Activated CD8-positive, alpha-beta memory T cell treated with anti-CD3 and anti-CD28 coated beads for 24 hours (primary cell): ENCODE measurements at places on chromosomes 13 and 19.

- DNase-seq = peak; percentile 87
Measured at GRCh38 chr19:1855040-1855827, 7.0 kb upstream of the REXO1 start.

DNA sequence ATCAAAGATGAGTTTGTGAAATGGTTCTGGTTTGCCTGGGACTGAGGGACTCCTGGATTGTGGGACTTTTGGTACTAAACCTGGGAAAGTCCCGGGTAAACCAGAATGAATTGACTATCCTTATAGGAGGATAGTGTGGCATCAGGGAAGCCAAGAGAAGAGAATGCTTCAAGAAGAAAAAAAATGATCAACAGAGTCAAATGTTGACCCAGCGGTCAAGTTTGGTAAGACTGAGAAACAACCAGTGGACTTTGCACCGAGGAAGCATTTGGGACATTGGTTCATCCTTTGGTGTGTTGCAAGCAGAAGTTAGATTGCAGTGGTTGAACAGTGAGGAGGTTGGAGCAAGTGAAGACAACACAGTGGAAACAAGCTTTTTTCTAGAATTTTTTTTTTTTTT lies 33.5 kb downstream of the CLEC17A start:
- DNase-seq = no peak

- DNase-seq = no peak
Measured at GRCh38 chr13:103451656-103452055, 385.4 kb upstream of the SLC10A2 start.

- DNase-seq = no peak
Measured at GRCh38 chr13:113943821-113944565, 29.9 kb downstream of the C13orf46 start.

DNA sequence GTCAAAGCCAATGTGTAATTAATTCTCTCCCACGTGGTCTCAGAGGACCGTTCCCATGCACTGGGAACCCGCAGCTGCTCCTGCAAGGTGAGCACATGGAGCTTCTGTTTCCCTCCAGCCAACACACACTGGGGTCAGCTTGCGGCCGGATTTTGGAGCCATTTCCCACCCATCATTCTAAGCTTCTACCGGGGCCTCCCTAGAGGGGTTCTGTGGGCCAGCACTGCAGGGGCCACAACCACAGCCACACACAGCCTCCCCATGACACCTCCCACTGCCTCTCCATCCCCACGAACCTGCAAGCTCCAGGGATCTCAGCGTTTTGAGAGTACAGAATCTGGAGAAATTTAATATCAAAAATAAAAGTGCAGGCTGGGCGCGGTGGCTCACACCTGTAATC lies 120.7 kb upstream of the SOX1 start:
- DNase-seq = peak; percentile 33

GRCh38 chr13:29572575-29572974 lies 22.9 kb downstream of the SLC7A1 start:
- no peak for DNase-seq

DNA sequence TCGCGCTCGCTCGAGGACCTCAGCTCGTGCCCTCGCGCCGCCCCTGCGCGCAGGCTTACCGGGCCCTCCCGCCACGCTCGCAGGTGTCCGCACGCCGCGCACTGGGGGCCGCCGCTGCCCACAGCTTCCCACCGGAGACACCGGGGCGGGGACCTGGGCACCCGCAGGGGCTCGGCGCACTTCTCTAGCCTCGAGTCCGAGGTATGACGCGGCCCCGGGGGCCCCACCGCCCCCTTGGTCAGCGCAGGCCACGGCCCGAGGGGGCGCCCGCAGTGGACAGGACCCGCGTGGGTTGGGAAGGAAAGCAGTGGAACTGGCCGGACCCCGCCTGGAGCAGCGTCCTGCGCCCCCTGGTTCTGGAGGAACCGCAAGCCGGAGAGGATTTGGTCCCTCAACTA lies 2.1 kb upstream of the GRWD1 start:
- DNase-seq = no peak

DNA sequence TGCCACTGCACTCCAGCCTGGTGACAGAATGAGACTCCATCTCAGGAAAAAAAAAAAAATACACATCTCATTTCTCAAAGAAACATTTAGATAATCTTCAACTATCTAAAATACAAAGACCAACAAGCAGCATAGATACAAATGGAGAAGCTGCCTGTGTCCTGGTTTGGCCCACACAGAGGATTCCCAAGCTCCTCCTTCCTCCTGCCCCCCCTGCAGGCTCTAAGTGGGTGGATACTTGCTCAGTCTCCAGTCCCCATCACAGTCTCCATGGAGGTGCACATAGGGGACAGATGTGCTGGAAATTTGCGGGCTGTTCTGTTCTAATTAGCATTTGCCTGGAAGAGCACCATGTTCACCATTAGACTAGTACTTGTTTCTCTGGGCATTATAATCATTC lies 59.9 kb downstream of the ABCC4 start:
- DNase-seq = no peak

DNA sequence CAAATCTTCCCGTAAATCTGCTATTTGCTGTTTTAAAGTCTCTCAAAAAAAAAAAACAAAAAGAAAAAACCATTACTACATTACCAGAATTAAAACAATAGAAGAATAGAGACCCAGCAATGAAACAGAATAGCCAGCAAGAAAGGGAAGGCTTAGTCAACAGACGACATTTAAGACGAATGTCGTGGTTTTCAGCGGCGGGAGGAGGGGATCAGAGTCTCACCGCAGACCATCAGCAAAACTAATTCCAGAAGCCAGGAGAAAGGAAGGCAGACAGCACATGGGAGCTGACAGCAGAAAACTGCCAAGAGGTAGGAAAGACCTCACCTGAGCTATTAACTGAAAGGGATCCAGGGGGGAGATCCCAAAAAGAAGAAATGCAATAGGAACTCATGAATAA lies 128.9 kb downstream of the RNF17 start:
- DNase-seq = no peak

DNA sequence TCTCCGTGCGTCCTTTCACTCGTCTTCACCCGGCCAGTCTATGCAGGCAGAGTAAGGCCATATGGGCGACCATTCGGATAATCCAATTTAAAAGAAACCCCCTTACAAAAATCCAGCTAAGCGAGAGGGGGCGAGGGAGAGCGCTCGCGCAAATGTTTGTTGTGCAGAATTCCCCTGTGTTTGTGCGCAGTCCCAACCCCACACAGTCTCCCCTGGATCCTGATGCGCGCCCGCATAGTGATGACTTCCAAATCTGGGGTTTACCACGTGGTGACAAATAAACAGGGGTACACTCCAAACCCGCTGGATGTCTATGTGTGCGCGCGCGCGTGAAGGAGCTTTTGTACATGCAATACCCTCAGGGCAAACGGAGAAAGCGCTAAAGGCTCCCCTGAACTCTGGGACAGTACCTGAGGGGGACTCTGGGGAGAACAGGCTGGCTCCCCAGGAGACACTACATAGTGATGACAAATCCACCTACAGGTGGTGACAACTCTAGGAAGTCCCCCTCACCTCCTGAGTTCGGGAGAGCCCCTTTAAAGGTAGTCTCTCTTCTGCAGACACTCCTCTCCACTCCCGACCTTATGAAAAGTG lies 8.5 kb downstream of the SOX21 start:
- no peak for DNase-seq

- DNase-seq = no peak
Measured at GRCh38 chr13:40595693-40596092, 70.7 kb downstream of the FOXO1 start.

GRCh38 chr13:90055121-90055520 lies 1292.4 kb upstream of the MIR17HG start:
- DNase-seq = no peak

DNA sequence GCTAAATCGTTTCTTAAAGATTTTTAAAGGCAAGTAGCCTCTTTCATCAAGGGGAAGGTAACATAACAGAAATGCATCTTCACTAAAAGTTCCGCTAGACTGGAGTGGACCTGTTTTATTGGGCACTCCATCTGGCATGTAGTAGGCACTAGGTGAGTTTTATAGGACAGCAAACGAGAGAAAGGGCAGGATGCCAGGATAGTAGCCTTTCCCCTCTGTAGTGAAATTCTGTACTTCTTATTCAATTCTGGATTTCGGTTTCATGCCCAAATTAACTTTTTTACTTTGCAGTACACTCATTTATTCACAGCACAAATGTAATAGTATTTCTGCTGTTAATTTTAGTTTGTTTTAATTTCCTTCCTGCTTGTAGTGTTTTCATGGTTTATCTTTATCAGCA lies 45.2 kb downstream of the GPR180 start:
- DNase-seq = no peak

GRCh38 chr13:39779337-39780265 lies 124.1 kb downstream of the COG6 start:
- no peak for DNase-seq

GRCh38 chr13:48695776-48696175 lies 42.0 kb downstream of the CYSLTR2 start:
- no peak for DNase-seq

DNA sequence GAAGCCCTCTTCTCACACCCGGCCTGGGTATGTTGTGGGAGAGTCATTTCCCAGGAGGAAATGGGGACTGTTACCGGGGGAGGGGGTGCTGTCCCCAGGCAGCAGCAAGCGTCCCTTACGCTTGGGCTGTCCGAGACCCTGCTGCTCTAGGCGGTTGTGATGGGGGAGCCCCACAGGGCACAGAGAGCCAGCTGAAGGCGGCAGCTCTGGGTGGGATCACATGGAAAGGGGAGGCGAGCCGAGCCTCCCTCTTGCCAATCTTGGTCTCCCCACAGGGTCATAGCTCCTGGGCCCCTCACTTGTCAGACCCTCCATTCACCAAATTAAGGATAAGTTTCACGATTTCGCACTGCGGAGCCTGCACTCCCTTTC lies 22.0 kb downstream of the EPN1 start:
- DNase-seq = no peak

- no peak for DNase-seq
Measured at GRCh38 chr13:21970172-21970571, 299.3 kb downstream of the FGF9 start.

DNA sequence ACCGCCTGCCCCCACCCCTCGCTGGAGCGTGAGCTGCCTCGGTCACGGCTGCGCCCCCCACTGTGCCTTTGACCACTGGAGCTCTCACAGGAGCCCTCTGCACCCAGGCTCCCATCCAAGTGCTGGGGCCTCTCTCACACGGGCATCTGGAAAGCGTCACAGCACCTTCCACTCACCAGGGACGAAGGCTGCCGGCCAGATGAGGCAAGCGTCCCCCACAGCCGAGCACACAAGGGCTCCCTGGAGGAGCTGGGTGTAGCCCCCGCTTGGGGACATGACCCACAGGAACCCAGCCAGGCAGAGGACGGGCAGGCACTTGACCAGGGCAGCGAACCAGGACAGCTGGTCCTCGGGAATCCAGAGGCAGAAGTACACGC lies 560 bp downstream of the TMEM86B start:
- DNase-seq = no peak

GRCh38 chr19:2342656-2343288 lies 14.3 kb downstream of the SPPL2B start:
- DNase-seq = no peak

DNA sequence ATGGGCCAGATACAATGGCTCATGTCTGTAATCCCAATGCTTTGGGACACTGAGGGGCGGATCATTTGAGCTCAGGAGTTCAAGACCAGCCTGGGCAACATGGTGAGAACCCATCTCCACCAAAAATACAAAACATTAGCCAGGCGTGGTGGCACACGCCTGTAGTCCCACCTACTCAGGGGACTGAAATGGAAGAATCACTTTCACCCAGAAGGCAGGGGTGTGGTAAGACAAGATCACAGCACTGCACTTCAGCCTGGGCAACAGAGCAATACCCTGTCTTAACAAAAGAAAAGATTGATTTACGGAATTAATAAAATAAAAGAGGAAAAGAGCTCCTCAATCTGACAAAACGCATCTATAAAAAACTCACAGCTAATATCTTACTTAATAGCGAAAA lies 22.7 kb downstream of the USP12 start:
- DNase-seq = no peak

DNA sequence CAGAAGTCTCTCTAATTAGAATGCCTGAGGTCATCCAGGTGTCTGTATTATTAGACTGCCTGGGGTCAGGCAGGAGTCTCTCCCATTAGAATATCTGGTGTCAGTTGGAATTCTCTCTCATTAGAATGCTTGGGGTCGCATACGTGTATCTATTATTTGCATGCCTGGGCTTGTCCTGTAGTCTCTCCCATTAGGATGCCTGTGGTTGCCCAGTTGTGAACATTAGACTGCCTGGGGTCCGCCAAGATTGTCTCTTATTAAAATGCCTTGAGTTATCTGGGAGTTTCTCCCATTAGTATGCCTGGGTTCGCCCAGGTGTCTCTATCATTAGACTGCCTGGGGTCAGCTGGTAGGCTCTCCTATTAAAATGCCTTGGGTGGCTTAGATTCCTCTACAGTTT lies 1494.7 kb downstream of the UQCRFS1 start:
- no peak for DNase-seq

- no peak for DNase-seq
Measured at GRCh38 chr13:109480011-109480955, 306.1 kb downstream of the IRS2 start.

GRCh38 chr19:58237324-58237723 lies 8.6 kb downstream of the ZNF544 start:
- DNase-seq = no peak

DNA sequence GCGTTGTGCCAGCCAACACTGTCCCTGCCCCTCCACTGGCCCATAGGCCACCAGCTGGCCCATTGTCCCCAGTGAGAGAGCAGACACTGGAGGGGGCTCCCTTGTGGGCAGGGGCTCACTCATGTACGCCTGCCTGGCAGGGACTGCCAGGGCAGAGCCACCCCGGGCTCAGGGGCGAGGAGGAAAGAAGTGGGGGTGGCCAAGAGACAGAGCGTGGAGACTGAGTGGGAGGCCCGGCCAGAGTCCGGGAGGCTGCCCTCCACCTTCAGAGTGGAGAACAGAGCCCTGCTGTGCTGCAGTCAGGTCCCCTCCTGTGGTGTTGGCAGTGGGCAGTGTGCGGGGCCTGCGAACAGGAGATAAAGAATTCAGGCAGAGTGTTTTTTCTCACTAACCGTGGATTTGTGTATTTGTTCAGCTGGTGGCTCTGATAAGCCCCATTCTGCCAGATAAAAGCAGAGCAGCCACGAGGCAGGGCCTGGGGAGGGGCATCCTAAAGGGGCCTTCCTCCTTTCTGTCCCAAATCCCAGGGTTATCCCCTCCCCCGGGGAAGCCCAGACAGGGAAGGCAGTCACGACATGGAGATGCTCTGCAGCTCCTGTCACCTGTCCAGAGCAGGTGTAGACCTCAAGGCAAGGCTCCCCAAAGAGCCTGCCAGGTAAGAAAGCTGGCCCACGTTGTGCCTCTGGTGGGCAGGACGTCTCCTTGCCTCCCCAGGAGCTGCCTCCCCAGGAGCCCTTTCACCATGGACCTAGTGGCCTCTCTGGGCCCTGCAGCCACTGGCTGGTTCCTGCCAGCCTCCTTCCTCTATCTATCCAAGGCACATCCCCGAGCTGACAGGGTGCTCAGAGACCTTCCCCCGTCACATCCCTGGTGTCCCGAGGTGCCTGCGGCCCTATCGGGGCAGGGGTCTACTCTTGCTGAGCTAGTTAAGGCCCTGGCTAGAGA lies 33.0 kb downstream of the LYL1 start:
- no peak for DNase-seq

GRCh38 chr19:38263689-38264485 lies 486 bp upstream of the SPINT2 start:
- DNase-seq = no peak

GRCh38 chr19:7841751-7842660 lies 12.0 kb downstream of the EVI5L start:
- no peak for DNase-seq

GRCh38 chr13:67355812-67356476 lies 125.8 kb upstream of the PCDH9 start:
- DNase-seq = no peak

GRCh38 chr13:27797228-27797624 lies 4.9 kb downstream of the GSX1 start:
- DNase-seq = no peak
